ENCODE measurements at places on chromosomes 5 and 9.

DNA sequence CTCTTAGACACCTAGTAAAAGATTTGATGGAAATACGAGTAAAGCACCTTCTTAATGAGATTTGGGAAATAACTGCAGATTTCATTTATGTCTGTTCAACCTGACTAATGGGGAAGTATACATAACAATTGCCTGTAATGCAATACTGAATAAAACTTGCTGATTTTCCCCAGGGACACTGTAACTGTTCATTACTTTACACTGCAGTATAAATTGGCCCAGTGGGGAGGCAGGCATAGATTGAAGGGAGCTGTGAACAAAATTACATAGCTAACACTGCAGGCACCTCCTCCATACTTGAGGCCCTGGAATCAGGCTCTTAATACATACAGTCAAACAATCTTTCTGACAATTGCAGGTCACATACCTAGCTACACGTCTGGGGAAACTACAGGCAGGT lies 216.2 kb downstream of the PTPRD start:
- no peak for DNase-seq

GRCh38 chr5:4086081-4086480 lies 490.4 kb downstream of the IRX1 start:
- DNase-seq: no peak

- DNase-seq: peak; percentile 19
Measured at GRCh38 chr9:98998441-98999151, 54.9 kb downstream of the COL15A1 start.

DNA sequence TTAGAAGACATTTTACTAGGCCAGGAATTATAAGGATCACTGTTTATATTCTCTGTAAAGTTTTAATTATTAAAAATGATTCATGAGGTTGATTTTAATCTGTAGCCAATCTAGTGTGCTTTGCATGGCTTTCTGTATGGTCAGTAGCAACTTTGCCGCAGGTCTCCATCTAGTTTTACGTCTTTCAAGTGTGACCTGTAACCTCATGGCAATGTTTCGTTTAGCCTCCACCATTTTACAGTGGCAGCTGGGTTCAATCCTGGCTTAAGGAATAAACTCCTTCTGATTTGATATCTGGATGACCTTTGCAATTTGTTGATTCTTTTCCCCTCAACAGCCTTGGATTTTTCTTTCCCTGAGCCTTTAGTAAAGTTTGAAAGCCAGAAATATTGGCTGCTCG lies 434.5 kb upstream of the CDH9 start:
- DNase-seq: no peak

DNA sequence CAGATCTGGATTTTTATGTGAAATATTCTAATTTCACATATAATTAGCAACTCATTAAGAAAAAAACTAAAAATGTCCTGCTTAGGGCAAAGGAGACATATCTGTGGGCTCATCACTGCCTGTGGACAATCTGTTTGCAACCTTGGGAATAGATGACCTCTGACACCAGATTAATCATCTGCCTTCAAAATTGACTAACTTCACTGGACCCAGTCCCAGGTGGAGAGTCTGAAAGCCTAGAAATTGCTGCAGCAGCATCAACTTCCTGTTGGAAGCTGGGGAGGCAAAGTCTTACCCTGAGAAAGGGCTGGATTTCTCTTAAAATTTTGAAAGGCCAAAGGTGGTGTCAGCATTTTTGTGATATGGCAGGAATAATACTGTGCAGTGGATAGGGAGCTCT lies 76.3 kb upstream of the TNC start:
- DNase-seq: no peak

- DNase-seq: no peak
Measured at GRCh38 chr5:86688406-86688805, 70.7 kb downstream of the COX7C start.

DNA sequence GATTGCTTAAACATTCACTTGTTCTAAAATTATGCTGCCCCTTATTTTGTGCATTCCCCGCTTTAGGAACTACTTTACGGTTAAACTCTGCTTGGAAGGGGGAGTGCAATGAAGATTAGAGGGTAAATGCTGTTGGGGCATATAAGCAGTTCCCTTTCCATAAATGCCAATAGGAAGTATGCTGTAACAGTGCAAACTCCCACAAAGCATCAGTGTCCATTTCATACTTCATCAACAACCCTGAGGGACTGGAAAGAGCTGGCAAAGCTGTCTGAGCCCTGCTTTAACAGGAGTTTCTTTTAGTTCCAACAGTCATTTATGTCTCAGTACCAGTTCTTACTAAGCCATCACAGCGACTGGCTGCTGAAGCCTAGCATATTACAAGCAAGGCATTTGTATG lies 1.8 kb downstream of the ACTL7A start:
- DNase-seq: no peak

- DNase-seq: no peak
Measured at GRCh38 chr9:35579130-35579529, 25.9 kb upstream of the TESK1 start.

GRCh38 chr5:181261320-181262049 lies 542 bp upstream of the TRIM52 start:
- DNase-seq: no peak

DNA sequence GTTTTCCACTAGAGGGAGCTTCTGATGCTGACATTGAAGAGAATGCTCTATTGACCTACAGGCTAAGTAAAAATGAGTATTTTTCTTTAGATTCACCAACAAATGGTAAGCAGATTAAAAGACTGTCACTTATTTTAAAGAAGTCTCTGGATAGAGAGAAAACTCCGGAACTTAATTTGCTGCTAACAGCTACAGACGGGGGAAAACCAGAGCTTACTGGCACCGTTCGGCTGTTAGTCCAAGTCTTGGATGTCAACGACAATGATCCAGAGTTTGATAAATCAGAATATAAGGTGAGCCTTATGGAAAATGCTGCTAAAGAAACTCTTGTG lies 764 bp downstream of the PCDHA11 start:
- no peak for DNase-seq

DNA sequence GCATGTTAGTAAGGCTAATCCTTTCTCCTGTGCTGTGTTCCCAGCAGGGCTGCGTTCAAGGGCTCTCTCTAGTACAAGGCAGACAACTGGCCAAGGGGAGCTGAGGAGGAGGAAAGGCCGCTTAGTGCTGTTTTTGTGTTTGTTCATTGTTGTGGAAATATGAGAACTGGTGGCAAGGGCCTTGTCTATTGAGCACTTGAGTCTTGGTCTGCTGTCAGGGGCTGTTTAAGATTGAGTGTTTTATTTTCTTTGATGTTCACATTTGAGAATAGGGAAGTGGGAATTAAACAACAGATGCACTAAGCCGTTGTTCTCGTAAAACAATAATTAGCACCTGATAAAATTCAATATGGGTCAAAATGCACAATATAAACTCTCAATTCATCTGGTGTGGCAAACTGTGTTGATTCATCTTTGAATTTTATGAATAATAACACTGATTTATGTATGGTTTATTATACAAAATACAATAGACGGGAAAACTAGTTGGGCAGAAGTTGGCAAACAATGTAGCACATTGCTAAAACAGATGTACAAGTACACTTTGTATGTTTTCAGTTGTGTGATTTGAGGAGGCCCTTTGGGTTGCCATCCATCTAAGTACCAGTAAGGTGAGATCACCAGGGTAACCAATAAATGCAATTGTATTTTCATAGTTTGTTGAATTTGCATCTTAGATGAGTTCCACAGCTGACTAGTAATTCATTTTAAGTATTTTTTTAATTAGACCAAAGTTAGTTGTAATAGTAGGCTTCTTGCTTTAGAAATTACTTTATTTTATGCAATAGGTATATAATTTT lies 97.6 kb upstream of the GRHPR start:
- no peak for DNase-seq

DNA sequence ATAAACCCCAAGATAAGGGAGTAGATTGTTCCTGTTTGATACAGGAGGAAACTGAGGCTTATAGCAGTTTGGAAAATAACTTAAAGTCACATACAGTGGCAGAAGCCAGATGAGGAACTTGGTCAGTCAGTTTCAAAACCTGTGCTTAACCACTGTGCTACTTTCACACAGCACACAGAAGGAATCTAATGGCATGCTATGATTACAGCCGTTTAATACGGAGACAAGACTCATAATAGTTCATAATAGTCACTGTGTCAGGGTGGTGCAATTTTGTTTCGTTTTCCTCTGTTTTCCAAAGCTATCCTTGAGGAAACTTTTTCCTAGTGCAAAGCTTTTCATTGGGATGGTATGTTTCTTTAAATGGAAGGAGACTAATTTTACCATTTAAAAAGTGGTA lies 112.3 kb downstream of the GCNT1 start:
- no peak for DNase-seq

- DNase-seq: no peak
Measured at GRCh38 chr9:38333047-38333446, 59.5 kb upstream of the ALDH1B1 start.

DNA sequence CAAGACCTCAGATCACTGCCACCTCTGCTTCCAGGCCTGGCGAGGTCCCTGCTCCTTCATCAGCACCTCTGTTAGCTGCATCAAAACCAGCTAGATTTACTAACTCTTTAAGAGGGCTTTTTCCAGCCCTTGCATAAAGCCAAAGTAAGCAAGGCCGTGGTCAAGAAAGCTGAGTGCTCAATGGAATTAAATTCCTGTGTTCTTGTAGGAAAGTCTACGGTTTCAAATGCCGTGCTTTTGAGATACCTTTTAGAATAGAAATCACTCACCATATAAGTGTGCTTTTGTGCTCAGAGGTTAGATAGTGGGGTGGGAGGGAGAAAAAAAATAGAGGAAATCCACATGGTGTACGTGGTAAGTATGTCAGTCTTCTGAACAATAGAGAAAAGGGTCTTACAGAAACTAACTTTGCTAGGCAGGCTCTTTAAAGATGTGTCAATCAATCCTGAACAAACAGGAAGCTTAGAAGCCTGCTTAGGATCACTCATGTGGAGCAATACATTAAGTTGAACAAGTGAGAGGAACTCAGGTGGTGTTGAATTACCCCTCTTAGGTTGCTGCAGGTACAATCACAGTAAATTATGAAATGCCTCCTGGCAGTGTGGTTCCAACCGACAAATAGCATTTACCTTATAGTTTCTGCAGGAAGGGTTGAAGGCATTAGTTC lies 79.7 kb downstream of the SEMA6A start:
- DNase-seq: no peak

- no peak for DNase-seq
Measured at GRCh38 chr5:106311230-106311915, 1359.4 kb downstream of the EFNA5 start.
